ENCODE measurements at places on chromosomes 1 and 21.

- ATAC-seq: peak; percentile 63
These were observed 116.4 kb downstream of the CNIH3 start for GRCh38 chr1:224732377-224733026.

DNA sequence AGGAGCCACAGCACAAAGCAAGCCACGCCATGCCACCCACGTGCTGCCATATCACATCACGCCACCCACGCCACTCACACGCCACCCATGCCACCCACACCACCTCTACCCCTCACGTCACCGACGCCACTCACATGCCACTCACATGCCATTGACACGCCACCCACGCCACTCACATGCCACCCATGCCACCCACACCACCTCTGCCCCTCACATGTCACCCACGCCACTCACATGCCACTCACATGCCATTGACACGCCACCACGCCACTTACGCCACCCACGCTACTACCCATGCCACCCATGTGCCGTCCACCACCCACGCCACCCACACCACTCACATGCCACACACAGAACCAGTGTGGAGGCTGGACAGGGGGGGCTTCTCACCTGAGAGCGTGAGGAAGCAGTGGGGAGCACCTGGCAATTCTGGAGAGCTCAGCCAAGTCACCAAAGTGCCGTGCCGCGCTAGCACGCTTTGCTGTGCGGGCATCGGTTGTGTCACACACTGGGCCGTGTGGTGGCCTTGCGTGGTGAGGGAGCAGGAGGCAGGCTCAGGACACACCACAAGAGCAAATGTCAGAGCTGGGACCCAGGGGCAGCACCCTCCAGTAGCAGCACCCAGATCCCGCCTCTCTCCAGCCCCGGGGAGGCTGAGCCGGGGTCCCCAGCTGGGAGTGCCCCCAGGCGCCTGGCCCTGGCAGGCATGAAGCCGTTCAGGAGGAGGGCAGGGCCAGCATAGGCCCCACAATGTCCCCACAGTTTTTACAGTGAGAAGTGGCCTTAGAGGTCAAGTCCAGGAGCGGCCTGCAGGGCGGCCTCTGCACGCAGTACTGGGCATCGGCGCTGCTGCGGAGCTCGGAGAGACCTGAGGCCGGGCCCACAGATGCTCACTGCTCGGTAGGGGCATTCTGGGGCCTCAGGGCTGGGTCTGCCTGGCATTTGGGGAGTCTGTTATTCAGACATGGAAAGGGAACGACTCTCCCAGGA is 70.0 kb downstream of the AGPAT3 start:
- no peak for ATAC-seq

DNA sequence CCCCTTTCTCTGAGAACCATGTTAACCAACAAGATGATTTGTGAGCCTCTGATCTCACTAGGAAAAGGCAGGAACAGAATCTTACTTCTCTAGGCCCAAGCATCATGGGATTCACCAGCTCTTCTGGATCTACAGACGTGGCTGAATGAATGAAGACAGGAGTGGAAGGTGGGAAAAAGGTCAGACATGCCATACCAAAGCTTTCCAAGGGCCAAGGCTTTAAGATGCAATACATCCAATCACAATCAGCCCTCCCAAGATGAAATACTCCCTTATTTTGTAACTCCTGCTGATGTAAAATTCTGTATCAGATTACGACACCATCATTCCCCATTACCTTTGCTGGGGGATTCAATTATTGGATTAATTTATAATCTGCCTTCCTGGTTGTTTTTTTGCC is 80.9 kb downstream of the SSBP3 start:
- no peak for ATAC-seq

GRCh38 chr1:15719381-15720120 is 16.5 kb upstream of the SLC25A34 start:
- no peak for ATAC-seq

DNA sequence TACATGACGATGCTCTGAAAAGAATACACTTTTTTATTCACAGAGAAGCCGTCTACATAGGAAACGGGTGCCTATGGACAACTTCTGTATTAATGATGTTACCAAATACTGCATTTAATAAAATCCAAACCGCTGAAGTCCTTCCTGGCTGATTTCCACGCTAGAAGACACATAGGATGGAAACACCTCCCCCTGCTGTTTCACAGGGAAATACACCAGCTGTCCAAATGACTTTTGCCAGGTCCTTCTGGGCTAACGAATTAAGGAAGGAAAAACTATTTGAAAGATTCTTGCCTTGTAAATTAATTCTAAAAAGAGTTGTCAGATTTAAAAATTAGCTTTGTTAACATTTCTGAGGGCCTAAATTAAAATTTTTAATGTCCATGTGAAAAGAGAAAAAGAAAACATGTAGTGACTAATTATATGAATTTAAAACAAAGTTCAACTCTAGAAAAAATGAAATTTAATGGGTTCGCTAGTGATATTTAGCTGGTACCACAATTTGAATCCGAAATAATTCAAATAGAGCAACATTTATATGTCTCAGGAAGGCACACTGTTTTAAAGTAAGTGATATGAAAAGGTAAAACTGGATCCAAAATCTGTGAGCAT is 146.0 kb downstream of the RERE start:
- peak; percentile 45 for ATAC-seq

- ATAC-seq: peak; percentile 52
These were observed 4.2 kb downstream of the SPATA46 start for GRCh38 chr1:162372159-162373071.

DNA sequence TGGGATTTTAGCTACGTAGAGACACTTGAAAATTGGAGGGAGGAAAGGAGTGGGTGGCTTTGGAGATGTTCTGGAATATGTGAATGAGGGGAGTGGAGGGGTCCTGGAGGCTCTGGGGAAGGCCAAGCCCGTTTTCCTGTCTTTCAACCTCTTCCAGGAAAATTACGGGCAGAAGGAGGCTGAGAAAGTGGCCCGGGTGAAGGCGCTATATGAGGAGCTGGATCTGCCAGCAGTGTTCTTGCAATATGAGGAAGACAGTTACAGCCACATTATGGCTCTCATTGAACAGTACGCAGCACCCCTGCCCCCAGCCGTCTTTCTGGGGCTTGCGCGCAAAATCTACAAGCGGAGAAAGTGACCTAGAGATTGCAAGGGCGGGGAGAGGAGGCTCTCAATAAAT is 442 bp upstream of the RUSC1 start:
- ATAC-seq: no peak

DNA sequence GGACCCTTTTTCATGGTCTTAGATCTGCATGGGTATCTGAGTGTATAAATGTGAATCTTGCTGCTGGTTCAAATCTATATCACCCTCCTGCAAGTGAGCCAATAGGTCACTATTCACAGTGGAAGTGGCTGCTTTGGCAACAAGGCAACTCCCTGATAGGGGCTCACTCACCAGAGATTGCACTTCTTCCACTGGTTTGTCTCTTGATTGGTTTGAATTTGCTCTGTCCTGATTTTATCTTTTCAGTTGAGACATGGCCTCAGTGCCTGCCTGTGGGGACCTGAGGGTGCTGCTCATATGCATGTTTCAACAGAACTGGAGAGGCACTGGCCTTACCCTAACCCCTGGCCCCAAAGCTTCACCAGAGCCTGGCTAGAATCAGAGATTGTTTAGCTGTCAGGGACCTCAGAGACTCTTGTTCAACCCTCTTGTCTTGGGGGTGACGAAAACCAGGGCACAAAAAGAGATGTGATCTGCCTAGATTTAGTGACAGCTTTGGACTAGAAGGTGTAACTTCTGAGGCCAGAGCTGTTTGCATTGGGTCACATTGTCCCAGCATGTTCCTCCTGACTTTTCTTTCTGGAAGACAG is 16.9 kb downstream of the AVPR1B start:
- no peak for ATAC-seq

- ATAC-seq: no peak
These were observed 11.3 kb upstream of the LRRC8D start for GRCh38 chr1:89809556-89809955.

- no peak for ATAC-seq
These were observed 291.1 kb upstream of the NFIA start for GRCh38 chr1:60791226-60791625.

DNA sequence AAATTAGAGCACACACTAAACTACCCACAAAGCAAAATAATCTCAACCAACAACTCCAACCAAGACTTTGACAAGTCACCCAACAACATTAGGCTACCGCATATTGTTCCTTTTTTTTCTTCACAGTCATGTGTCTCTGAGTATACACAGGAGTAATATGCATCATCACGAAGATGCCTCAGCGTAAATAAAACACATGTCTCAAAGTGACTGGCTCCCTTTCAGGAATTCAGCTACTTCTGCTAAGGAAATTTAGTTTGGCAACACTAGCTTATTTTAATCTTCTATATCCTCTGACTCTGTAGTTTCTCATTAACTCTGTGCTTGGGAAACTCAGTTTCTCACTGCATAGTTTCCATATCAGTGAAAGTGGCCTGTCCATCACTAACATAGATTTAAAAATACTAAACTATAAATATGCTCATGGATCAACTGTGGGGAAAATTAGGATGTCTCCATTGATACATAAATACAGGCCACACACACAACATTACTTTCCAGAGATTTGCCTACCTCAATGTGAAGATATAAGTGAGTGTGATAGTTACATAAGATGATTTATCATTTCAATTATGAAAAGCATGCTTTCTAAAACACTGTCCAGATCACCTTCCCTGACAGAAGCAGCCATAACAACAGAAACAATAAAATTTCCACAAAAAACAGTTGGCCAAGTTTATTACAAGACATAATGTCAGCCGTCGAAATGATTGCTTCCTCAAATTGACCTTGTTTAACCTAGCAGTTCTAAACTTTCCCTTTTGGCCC is 113.2 kb downstream of the PTGER3 start:
- no peak for ATAC-seq

DNA sequence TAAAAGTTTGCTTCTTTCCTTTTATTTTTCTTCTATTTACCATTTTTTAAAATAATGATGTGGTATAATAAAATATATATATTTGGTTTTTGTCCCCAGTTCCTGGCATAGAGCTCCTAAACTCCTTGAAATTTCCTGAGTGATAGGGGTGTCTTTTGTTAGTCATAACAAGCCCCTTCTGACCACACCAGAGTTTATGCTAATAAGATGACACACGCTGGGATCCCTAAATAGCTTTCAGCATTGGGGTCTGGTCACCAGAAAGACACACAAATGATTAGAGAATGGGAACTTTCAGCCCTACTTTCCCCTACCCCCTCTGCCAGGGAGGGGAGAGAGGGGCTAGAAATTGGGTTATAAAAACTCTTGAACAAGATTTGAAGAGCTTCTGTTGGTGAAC is 56.2 kb downstream of the COL24A1 start:
- no peak for ATAC-seq

- ATAC-seq: no peak
These were observed 8.2 kb upstream of the SAMD11 start for GRCh38 chr1:915295-916172.

GRCh38 chr1:64766429-64766828 is 21.6 kb downstream of the RAVER2 start:
- no peak for ATAC-seq

DNA sequence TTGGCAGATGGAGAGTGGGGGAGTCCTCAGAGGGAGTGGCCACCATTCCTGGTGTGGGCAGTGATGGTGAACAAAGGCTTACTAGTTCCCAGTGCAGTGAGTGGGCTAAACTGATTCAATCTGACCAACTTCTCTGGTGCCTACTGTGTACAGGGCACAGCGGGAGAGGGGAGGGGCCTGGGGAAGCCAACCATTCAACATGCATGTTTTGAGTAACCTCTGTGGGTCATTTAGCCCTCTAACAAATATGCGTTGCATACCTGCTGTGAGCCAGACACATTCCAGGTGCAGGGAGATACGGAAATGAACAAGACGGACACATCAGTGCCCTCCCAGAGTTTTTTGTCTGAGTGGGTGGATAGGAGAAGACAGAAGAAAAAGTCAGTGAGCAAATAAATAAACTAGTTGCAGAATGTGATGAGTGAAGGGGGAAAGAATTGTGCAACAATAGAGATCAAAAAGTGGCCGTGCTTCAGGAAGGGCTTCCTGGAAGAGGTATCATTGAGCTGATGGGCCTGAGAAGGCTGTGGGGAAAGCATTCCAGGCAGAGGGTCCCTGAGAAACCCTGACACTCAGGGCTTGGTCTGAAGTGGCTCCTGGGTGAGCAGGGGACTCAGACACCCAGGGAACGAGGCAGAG is 78.8 kb downstream of the EPHB2 start:
- no peak for ATAC-seq

DNA sequence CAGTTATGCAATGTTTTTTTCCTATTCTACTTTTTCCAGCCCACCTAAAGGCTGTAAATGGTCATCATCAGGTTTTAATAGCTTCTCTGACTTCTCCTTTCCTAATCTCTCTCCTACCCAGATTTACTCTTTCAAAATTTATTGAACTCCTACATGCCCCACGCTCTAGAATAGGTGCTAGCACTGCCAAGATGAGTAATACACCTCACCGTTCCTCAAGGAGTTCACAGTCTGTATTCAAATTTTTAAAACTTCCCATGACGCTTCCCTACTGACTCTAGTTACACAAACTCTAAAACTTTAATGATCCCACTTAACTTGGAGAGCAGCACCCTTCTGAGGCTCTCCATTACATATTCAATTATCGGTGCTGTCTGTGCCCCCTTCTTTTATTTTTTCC is 51.6 kb downstream of the ALG14 start:
- ATAC-seq: peak; percentile 73

GRCh38 chr1:223363856-223364684 is at the start of gene SUSD4:
TSS of gene SUSD4 (minus strand) at chr1:223364176. CDS start at chr1:223363425, 751 bp downstream.
- peak; percentile 90 for ATAC-seq

- ATAC-seq: peak; percentile 17
These were observed 58.5 kb upstream of the ACTL8 start for GRCh38 chr1:17696417-17697301.

DNA sequence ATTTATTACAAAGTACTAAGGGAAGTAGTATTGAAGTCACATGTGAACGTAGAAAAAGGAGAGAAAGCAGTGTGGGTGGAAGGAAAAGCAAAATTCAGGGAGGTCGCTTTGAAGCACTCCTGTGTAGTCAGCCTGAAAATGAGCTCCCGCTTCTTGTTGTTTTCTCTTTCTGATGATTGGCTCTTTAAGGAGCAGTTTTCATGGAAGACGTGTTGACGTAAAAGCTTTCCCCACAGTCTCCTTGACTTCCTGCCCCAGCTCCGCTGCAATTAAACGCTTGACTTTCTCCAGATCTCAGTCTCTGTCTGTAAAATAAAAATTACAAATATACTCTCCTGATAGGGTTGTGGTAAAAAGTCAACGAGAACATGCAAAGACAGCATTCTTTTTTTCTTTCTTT is 661.5 kb upstream of the ZP4 start:
- no peak for ATAC-seq

GRCh38 chr1:46692811-46693770 is 21.4 kb downstream of the TEX38 start:
- ATAC-seq: no peak

GRCh38 chr21:42068256-42068545 is 2.9 kb upstream of the UMODL1 start:
- no peak for ATAC-seq

- no peak for ATAC-seq
These were observed 355.1 kb upstream of the PTBP2 start for GRCh38 chr1:96366516-96366915.

- peak; percentile 52 for ATAC-seq
These were observed 59.4 kb upstream of the SERBP1 start for GRCh38 chr1:67489643-67490042.

Measured in esophagus mucosa (tissue), 1 donor.